ENCODE measurements at places on chromosomes 1 and 21.

DNA sequence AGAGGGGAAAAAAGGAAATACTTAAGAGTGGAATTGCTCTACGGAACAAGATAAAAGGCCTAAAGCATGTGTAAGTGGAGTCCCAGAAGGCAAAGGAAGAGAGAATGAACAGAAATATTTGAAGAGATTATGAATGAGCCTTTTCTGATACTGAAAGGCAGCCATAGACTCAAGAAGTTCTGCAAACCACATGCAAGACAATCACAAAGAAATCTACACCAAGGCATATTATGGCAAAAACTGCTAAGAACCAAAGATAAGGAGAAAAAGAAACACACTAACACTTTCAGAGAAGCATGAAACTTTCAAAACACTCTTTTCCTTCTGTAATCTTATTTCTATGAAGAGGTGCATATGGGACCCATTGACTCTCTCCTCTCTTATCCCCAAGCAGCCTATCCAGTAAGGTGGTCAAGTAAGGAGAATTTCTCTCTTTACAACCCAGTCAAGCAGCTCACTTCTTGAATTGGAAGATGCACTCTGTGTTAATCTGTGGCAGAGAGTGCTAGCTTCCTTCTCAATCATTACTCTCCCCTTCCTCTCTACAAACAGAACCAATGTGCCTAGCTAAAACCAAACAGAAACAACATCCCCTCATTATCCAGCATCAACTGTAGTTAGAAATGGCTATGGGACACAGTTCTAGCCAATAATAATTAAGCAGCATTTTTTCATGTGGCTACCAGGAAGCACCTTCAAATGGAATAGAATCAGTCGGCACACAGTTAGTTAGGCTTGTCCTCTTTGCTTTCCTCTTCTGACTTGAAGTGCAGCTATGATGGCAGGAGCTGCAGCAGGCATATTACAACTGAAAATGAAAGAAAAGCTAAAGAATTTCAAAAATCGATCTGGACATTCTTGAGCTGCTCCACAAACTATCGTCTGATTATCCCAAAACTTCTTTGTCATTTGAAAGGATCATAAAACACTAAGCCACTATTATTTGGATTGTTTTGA is 25.9 kb downstream of the KRTAP19-8 start:
- no peak for DNase-seq

GRCh38 chr1:218298398-218298797 is 13.3 kb downstream of the RRP15 start:
- DNase-seq, result no peak

- DNase-seq, result no peak
Observed at GRCh38 chr21:21845901-21846300, 847.7 kb downstream of the NCAM2 start.

DNA sequence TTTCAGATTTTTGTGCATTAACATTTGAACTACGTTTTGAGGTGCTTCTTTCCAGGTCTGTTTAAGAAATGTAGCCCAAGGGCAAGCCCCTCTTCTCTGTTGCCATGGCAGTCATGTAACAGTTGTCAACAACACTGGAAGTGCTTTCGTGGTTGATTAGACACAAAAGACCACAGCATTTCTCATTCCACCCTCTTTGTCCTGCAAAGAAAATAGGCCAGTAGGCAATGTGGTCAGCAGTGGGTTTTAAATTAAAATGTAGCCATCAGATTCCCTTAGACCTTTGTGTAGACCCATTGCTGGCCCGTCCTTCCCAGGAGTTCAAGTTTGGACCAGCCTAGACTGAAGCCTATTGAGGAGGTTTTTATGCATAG is 35.4 kb downstream of the VANGL1 start:
- no peak for DNase-seq

- DNase-seq, result no peak
Observed at GRCh38 chr1:101005871-101006270, 19.7 kb downstream of the DPH5 start.

- DNase-seq, result no peak
Observed at GRCh38 chr21:28016571-28016970, 976.1 kb downstream of the LTN1 start.

GRCh38 chr21:15061747-15062605 is 2.8 kb downstream of the NRIP1 start:
- no peak for DNase-seq

DNA sequence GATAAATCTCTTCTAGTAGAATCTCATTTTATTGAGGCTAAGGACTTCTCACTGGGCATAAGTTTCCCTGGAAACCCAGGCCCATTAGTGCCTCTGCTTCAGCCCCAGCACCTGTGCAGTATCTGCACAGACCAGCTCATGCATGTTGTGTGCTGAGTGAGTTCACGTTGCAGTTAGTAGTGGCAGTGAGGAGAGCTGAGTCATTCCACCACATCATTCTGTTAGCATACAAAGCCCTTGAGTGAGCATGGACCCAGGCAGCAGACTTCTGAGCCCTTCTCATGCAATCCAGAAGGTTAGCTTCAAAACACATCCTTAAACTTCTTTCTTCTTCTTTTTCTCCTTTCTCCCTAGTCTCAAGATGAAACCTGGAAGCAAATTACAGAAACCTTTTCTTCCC is 45.8 kb upstream of the NTPCR start:
- no peak for DNase-seq

DNA sequence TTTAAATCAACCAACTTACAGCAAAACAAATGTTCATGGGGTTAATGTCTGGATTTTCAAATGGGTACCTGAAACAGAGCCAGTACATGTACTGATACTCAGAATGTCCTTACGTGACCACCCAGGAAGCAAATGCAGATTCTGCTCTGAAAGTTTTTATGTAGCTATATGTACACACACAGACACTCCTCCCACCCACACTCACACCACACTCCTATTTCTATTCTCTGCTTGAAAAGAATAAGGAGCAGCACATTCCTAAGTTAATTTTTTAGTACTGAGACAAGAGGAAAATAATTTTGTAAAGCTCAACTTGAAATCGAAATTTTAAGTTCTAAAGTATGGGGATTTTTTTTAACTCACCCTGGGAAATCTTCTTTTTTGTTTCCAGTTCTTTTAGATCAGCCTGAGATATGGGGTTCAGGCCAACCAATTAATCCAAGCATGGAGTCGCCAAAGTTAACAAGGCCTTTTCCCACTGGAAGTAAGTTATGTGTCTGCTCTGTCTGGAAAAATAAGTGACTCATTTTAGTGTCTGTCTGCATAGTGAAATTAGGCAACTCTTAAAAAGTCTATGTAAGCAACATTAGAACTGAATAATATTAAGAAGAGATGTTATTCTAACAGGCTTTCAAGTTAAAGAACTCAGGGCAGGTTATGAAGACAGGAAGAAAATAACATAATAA is 75.5 kb upstream of the DYNLT5 start:
- no peak for DNase-seq

DNA sequence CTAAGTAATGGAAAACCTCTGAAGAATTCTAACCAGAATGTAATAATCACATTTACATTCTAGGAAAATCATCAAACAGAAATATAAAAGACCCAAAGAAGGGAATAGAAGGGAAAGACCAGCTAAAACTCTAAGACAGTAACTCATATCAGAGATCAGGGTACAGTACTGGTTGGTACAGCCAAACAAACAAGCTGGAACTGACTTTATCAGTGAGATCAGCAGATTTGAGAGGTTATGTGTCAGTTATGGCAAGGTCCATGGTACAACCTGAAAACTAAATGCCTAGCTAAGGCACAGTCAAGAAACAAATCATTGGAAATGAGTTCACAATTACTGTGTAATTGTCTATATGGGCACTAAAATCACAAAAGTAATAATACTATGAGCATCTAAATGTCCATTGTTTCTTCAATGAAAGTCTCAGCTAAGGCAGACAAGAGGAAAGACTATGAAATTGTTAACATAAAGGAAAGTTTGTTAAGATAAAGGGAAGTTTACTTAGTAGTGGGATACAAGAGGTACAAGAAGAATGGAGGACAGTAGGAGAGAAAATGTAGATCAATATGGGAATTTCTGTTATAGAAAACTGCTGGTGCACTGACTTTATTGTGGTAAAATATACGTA is 75.8 kb downstream of the TRIM33 start:
- no peak for DNase-seq

DNA sequence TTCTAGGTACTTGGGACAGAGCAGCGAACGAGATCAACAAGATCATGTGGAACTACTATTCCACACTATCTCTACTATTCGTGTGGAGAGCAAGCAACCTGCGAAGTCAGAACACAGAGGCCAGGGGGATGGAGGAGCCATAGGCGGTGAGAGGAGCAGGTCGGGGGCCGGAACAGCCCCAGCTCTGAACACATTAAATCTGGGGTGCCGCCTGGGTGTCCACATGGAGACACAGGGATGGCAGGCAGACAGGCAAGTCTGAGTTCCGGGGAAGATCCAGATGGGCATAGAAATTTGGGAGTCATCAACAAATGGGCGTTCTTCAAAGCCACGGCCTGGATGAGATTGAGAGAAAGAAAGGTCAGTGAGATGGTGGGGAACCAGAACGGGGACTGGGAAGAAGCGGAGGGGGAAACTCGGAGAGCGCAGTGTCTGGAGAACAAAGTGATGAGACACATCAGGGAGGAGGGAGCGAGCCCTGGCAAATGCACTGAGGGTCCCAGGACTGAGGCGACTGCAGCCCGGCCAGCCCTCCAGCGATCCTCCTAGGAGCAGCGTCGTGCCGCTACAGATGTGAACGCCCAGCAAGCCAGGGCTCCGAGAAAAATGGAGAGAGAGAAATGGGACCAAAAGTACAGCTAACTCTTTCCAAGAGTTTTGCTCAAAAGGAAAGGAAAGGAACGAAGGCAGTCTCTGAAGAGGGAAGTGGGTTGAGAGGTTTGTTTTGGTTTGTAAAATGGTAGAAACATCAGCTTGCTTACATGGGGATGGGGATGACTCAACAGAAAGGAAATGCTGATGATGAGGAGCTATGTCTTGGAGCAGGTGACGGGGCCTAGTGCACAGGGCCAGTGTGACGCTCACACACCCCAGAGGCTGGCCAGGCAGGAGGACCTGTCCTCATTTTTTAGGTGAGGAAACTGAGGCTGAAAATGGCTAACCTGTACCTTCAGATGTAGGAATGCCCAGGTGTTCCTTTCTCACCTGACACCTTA is 84.5 kb downstream of the GLIS1 start:
- DNase-seq, result no peak

- no peak for DNase-seq
Observed at GRCh38 chr1:2935184-2935583, 86.1 kb upstream of the ACTRT2 start.

DNA sequence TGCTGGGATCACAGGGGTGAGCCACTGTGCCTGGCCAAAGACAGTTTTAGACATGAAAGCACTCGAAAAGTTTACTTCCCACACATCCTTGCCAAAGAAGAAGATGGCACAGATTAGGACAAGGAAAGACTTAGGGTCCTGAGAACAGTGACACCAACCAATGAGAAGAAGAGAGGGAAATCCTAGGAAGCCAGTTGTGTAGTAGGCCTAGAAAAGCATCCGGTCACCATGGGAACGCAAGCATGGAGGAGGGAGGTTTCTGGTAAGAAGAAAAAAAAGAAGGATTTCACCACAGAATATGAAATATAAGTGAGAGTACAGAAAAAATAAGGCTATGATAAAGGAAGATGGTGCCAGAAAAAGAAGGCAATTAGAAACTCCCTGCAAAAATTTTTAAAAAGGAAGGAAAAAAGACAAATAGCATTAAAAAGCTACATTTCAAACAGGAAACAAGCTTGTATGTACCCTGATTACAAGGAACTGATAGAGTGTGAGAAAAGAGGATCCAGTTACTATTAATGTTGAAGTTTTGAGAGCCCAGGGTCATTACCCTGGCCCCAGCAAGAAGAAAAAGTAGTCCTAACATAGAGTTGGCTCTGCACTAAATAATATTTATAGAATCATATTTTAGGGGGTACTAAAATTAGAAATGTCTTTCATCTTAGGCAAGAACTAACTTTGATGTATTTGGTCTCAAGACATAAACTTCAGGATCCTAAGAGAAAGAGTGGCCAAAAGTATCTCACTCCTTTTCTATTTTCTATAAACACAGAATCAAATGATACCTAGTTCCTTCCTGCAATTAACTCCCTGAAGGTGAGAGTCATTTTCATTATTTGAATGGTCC is 16.1 kb downstream of the DIPK1A start:
- DNase-seq, result no peak

DNA sequence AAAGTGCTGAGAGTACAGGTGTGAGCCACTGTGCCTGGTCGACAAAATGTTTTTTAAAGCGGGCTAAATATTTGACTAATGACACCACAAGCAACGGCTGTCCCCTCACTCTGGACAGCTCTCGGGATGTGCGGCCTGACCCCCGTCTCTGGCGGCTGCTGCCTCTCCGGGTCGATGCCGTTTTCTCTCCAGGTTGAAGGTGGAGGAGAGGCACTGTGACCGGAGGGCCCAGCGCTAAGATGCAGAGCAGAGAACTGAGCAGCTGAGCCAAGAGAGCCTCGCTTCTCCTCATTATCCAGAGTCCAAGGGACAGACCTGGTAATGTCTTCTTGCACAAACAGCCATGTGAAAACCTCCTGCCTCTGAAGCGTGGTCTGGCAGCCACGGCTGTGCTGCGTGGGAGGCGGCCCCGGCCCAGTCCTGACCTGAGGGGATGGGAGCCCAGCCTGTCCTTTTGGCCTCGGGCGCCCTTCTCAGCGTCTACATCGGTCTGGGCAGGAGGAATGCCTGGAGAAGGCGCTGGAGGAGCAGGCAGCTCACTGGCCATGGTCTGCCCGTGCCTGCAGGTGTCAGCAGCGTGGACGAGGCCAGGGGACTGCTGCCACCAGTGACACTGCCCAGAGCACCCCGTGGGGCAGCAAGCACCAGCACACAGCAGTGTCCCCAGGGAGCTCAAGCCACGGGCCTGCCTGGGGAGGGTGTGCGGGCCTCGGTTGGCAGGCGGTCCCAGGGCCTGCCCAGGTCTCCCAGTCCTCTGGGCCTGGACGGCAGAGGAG is 10.3 kb downstream of the MORN1 start:
- no peak for DNase-seq

- no peak for DNase-seq
Observed at GRCh38 chr1:218273762-218274479, 11.2 kb upstream of the RRP15 start.

GRCh38 chr1:230293390-230293700 is 132.8 kb downstream of the PGBD5 start:
- DNase-seq, result no peak

- no peak for DNase-seq
Observed at GRCh38 chr1:44994309-44994898, 8.0 kb upstream of the EIF2B3 start.

DNA sequence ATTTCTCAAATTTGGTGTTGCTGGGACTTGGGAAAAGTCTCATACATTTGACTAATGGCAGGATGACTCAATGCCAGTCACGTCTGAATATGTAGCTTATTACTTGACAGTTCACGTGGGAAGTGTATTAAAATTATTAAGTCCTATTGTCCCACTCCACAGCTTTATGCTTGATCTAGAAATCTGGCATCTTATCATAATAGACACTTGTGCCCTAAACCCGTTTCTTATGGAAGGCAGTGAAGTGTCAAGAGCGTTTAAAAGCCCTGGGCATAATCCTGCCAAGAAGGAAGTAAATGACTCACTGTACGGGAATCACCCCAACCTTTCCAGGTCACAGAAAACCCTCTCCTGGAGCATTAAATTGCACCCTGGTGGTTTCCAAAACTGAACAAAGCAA is 207.4 kb downstream of the APP start:
- DNase-seq, result no peak

GRCh38 chr21:45196620-45197019 is 91.1 kb downstream of the POFUT2 start:
- no peak for DNase-seq
